ENCODE measurements at places on chromosomes 1 and 21.

- DNase-seq: no peak
Measured at GRCh38 chr1:156194300-156194652, 372 bp downstream of the SLC25A44 start.

GRCh38 chr1:100847361-100848082, 47.1 kb downstream of the EXTL2 start:
- no peak for DNase-seq

DNA sequence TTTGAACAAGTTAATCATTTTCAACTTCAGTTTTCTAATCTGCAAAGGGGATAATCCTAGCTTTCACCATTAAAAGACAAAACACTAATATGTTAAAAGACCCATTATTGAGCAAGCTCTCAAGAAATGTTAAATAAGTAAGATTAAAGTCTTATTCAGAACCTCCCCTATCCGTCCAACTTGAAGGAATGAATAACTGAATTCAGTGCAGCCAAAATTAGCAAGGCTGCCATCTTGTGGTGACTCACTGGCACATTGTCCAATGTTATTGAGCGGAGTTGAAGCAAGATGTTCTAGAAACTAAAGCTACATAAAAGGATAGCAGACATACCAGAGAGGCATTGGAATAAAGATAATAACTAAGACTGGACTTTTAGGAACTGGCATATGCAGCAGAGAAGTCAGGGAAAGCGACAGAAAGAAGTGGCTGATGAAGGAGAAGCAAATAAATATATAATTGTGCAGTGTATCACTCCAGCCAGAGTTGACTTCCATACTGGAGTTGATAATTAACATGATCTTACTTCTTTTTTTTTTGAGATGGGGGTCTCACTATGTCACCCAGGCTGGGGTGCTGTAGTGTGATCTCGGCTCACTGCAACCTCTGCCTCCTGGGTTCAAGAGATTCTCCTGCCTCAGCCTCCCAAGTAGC, 8.2 kb upstream of the CAP1 start:
- peak; percentile 50 for DNase-seq

- no peak for DNase-seq
Measured at GRCh38 chr21:45539046-45539795, 3.0 kb downstream of the SLC19A1 start.

DNA sequence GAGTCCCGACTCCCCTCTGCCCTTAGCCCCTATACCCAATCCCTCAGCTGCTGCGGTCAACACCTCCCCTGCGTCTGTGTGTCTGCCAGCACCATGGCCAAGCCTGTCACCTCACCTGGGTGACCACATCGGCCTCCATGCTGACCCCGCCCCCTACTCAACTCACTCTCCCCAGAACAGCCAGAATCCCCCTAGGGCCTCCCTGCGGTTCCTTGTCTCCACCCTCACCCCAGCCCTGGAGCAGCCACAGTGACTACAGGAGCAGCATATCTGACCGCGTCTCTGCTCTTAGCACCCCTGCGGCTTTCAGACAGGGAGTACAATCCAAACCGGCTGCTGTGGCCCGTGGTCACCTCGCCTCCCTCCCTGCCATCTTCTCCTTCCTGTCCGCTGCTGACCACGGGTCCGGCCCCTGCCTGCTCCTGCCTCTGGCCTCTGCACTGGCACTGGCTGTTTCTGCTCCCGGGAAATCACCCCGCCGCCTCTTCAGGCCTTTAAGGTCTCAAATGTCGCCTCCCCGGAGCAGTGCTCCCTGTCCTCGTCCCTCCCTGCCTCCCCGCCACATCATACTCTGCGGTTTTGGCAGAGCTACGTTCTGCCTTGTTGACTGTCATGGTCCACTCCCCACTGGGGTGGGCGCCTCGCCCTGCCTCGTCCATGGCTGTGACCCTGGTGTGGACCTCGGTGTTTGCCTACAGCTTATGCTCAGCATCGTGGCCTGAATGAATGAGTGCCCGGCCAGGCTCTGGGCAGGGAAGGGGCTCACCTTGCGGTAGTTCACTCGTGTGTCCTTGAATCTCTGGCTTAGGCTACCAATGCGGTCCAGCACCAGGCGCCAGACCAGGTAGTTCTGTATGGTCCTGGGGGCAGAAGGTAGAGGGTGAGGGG, 11.1 kb downstream of the PRXL2B start:
- DNase-seq: no peak

- DNase-seq: no peak
Measured at GRCh38 chr21:25845729-25846256, 111.0 kb downstream of the GABPA start.

DNA sequence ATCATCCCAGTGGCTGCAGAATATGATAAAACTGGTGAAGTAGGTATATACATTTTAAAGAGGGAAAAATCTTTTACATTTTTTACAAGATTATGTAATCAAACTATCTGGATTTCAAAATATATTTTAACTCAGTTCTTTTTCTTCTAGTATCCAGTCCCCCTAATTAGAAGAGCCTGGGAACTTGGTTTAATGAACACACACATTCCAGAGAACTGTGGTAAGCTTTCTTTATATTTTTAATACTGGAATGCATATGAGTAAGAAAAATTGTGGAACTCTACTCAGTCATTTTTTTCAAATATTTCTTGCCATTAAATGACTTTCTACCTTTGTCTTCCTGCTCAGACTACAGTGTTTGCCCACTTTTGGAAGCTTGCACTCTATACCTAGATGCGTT, 8.2 kb downstream of the ACADM start:
- DNase-seq: no peak

GRCh38 chr21:43770066-43770655, 5.9 kb downstream of the CSTB start:
- no peak for DNase-seq

GRCh38 chr1:30083800-30084464, 639.5 kb downstream of the MATN1 start:
- DNase-seq: no peak

DNA sequence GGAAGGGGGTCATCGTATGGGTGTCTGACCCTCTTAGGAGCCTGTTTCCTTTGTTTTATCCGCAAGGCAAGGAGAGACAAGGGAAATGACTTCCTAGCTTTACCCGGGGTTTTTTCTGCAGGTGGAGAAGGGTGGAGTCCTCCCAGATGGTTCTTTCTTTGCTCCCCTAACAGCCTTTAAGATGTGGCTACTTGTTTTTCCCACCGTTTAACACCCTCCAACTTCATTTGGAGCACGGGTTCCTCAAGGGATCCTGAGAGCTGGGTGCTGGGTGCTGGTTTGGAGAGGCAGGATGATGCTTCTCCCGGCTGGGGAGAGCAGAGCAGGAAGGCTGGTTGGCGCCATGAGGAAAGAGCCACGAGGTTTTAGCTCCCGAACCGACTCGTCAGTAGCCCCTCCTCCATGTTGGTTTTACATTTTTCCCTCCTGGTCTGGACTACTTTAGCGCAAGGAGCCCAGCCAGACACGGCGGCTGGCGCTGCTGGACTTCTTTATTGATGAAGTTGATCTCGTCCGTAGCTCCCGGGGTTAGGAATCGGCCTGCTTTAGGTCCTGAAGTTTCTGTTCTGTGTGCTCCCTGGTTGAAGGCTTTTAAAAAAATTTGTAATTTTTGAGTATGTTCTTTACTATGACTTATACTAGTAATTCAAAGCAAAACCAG, 1.4 kb downstream of the UCK2 start:
- no peak for DNase-seq

DNA sequence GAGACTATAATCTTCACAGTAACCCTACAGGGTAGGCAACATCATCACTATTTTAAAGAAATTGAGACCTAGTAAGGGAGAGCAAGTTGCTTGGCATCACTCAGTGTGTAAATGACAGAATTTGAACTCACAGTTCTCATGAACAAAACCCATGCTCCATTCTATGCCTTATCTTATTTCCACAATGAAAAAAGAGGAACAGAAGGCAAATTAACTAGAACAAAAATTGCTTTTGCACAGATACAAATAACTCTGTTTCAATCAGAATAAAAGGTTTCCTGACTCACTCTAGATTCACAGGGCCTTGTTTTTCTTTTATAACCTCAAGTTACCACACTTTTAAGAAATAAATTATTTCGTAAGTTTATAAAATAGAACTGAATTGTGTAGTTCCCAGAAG, 90.1 kb downstream of the UCHL5 start:
- no peak for DNase-seq

- no peak for DNase-seq
Measured at GRCh38 chr1:168974611-168975010, 131.9 kb upstream of the ATP1B1 start.
